ENCODE measurements at places on chromosomes 3 and 15. TPM values are rescaled to one million over a fixed set of nuclear protein-coding genes. Genes with fewer than 3 reads are reported as not detected.

CLSTN2 gene
- 0.02 TPM for total RNA-seq

HTR3E gene
- not detected for total RNA-seq

C3orf22 gene
- not detected for total RNA-seq

LRRN1 gene
- 0.25 TPM for total RNA-seq

CCDC39 gene
- total RNA-seq = not detected

Data from K562 (cell line).